Activated CD4-positive, alpha-beta T cell treated with anti-CD3 and anti-CD28 coated beads, Interleukin-2, amount 50 U/mL, for 4 hours (primary cell): ENCODE measurements at places on chromosomes 1 and 21.

DNA sequence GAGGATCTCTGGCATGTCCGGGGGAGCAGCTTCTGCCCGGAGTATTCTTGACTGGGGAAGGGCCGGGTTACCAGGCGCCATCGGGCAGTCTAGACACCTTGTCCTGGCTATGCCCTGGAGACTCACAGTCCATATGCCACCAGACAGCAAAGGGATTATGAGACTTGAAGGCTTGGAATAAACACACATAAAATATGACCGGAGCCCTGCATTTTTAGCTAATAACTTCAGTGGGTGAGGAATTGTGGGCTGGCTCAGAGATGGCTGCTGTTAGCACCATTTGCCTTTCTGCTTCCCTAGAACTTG is 15.5 kb downstream of the NTPCR start:
- DNase-seq: no peak

DNA sequence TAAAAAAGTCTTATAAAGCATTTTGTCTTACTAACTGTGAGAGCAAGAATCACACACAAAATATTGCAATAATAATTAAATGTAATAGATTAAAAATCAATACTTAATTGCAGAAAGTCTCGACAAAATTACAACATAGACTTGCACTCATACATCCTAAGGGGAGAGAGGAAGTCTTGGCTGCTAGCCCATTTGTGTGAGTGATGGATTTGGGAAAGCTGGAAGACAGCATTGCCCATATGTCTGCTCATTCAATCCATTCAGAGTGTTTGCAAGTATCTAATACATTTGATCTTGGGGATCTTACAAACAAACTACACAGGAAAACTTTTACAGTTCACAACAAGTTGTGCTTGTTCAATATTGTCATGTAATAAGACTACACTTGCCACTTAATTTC is 140.5 kb downstream of the COL11A1 start:
- no peak for DNase-seq

GRCh38 chr1:245334827-245335490 is 180.2 kb downstream of the KIF26B start:
- no peak for DNase-seq

DNA sequence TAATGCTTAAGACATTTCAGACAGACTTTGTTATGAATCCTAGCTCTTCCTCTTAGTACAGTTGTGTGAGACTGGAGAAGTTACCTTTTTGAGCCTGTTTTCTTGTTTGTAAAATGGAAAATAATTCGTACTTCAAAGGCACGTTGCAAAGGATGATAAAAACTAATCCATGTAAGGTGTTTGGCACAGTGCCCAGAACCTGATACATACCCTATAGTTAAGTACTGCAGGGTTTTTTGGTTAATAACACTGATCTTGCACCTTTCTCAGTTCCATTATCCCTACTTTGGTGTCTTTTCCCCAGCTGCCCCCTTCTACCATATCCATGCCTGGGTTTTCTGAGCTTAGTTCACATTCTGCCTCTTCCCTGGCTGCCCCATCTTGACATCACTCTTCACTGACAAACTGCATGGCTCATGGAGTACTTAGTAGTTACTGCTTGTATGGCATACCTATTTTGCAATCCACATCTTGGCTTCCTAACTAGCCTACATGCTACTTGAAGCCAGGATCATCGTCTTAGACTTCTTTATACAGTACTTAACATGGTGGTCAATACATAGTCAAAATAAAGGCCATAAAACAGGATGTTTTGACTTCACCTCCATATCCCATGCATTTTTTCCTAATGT is 10.1 kb downstream of the CCDC185 start:
- no peak for DNase-seq

DNA sequence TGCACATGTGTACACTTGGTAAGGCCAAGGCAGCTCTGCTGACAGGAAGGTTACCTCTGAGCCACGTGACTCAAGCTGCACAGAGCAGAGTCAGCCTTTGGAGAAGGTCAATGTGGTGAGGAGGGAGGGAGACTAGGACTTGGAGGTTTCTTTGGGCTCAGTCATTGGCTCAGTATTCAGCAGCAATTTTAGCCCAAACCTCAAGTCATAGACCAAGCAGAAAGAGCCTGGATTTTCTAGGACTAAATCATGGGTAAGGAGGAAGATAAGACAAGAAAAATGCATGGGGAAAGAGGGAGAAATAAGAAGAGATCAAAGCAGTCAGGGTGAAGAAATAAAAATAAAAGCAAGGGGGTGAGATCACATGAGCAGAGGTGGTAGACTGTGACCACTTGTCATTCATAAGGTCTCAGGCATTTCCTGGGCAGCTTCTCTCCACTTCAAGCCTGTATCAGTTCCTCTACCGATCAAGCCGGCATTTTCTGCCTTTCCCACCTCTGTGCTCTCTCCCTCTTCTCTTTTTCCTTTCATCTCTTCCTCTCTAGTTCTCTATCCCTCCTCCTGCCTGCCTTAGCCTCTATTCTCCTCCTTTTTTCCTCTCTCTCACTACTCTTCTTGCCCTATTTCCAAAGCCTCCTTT is 51.7 kb upstream of the DUSP10 start:
- no peak for DNase-seq

- no peak for DNase-seq
Measured at GRCh38 chr1:65255035-65255655, 54.2 kb upstream of the DNAJC6 start.

DNA sequence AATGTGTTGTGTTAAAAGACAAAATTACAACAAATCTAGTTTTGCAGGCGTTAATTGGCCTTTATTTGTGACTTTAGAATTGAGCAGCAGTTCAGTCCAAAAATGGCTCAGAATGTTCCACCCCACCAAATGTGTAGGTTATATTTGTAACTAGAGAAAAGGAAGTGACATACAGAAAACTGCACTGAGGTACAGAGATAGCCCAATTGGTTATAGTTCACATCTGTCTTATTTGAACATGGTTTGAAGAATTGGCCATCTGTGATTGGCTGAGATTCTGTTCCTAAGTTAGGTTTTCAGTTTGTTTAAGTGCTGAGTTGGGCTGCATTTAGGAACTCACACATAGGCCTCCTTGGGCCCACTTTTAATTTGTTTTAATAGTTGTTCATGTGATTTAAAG is 12.0 kb upstream of the FMO2 start:
- DNase-seq: no peak

GRCh38 chr21:41319273-41319672 is 2.7 kb downstream of the FAM3B start:
- no peak for DNase-seq

- DNase-seq: no peak
Measured at GRCh38 chr1:22830757-22831340, 120.2 kb downstream of the EPHB2 start.

DNA sequence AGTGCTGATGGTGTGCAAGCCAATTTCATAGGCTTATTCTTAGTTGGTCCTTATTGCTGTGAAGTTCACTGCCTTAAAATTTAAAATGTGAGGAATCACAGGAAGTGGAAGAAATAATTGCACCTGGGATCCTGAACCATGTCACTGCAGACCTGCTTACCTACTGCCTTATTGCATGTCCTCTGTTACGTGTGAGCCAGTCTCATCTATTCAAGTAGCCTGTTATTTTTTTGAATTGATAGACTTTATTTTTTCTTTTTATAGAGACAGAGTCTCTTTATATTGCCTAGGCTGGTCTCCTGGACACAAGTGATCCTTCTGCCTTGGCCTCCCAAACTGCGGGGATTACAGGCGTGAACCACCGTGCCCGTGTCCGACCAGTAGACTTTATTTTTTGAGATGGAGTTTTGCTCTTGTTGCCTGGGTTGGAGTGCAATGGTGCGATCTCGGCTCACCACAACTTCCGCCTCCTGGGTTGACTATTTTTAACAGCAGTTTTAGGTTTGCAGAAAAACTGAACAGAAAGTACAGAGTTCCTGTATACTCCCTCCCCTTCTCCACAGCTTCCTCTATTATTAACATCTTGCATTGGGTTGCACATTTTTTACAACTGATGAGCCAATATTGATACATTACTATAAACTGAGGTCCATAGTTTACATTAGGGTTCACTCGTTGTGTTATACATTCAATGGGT is 14.0 kb upstream of the DISC1 start:
- DNase-seq: peak; percentile 16

- DNase-seq: no peak
Measured at GRCh38 chr1:201737352-201738060, 91.5 kb upstream of the IPO9 start.

DNA sequence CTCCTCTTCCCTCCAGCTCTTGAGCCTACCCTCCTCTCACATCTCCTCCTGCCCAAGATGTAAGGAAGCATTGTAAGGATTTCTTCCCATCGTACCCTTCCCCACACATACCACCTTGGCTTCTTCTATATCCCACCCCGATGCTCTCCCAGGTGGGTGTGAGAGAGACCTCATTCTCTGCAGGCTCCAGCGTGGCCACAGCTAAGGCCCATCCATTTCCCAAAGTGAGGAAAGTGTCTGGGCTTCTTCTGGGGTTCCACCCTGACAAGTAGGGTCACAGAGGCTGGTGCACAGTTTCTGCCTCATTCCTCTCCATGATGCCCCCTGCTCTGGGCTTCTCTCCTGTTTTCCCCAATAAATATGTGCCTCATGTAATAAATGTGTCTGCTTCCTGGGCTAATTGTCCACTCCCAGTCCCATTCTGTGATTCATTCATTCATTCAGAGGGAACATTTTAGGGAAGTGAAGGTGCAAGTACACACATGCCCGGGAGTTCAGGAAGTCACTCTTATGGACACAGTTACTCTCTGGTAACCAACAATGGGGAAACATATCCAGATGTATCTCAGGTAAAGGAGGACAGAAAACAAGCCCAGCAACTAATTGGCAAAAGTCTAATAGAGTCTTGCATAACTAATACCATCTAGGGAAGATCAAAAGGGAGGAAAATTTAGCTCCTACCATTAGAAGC is 1.9 kb downstream of the SPRR4 start:
- no peak for DNase-seq
